ENCODE measurements at places on chromosomes 12 and 14.

DNA sequence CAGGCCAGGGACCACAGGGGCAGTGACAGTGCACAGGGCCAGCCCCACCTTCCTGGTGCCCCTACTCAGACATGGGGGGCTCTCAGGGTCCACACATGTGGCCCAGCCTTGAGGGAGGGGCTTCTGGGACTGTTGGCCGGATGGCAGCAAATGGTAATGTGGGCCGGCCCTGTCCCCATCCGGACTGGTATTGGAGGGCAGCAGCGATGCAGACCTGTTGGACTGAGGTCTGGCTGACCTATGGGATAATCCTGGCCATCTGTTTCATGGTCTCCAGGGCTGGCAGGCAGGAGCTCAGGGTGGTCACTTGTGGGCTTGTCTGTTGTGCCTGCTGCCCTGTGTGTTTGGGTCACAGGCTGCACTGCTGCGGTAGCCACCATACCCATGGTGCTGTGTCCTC, 387.5 kb downstream of the TMEM121 start:
- DNase-seq: no peak

GRCh38 chr12:107921062-107921461, 146.6 kb downstream of the ASCL4 start:
- DNase-seq: no peak

DNA sequence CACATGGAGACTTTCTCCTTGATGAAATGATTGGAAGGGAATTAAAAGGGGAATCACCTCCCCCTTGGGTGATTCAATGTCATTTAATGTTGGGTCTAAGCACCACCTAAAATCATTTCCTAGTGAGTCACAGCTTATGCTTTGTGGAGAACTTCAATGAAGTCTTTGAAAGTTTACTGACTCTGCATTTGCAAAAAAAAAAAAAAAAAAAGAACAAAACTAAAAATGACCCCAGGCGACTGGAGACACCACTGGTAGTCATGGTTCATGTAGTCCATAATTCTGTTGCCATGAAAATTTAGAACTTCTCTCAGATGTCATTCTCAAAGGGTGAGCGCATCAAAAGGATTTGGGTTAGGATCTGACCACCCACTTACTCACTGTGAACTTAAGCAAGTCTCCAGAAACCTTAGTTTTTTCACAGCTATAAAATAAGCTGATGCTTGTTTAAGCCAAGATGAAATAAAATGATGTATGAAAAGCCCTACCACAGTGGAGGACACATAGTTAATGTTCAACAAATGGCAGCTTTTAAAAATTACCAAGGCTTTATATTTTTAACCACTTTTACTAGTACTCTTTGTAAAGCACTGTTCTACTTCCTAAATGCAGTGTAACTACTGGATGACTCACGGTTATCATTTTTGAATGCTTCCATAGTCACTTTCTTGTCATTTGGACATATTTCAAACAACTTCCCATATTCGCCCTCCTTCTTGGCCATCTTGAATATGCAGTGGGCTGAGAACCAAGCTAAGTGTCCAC, 18.1 kb upstream of the KSR2 start:
- no peak for DNase-seq

DNA sequence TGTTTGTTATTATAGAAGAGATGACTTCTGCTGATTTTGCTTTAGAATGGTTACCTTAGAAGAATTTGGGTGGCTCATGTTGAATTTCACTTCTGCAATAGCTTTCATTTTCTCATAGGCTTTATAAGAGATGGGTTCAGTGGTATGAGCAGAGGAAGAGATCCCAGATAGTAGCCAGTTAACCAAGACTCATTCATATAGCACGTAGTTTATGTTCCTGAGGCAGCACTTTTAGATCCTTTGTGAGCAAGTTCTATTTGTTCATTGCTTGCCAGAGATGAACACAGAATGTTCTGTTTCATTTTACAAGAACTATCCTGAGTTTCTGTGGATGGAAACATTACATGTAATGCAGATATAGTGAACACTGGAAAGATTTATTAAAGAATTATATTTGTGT, 32.2 kb downstream of the RAB21 start:
- DNase-seq: no peak

GRCh38 chr14:32602699-32603098, 273.6 kb downstream of the AKAP6 start:
- no peak for DNase-seq

DNA sequence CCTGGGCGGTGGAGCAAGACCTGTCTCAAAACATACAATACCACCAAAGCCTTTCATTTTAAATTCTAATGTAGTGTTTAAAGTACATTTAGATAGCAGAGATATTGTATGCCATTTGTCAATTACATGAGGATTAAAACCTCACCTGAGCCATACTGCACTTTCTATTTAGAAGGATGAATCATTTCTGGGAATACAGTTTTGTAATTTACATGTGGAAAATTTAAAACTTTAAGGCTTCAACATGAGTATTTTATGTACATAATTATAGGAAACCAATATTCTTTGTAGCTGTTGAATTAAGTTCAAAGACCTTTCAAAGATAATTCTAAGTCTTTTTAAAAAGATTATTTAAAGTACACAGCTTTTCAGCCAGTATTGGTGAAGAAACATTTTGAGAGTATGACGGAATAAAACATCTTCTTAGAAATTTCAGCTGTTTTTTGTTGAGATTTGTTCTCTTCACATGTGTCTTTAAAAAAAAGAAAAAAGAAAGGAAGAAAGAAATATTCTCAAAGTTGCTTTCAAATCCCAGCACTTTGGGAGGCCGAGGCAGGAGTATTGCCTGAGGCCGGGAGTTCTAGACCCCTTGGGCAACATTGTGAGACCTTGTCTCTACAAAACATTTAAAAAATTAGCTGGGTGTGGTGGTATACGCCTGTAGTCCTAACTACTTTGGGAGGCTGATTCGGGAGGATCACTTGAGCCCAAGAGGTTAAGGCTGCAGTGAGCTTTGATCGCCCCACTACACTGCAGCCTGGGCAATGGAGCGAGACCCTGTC, 34.5 kb upstream of the CCT2 start:
- no peak for DNase-seq

DNA sequence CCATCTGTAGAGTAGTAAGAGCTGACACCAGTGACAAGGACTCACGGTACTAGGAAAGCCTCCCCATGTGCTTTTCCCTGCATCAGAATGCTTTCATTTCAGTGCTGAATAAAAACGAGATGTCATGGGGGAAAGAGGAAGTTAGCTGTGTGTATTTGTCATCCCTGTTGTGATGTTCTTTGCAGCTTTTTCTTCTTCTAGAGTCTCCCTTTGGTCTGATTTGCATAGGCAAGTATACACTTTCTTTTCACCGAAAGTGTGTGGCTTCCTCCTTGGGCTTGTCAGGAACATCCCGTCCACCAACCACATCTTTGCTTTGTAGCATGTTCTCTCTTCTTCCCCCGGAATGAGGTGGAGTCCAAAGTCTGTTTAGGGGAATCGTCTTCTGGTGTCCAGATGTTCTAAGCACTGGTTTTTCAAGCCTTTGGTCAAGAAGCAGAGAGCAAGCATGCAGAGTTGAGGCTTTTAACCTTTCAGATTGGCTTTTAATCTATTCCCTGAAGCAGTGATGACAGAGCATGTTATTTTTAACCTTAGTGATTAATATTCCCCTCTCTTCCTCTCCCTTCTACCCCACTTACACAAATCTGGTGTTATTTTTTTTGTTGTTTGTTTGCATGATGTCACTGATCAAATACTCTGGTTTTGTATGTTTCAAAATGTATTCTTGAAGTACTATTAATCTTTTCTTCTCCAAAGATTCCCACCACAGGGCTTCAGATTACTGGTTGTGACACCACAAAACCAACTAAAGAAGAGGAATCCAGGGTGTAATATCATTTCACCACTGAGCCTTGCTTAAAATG, 163.4 kb downstream of the SAMD4A start:
- DNase-seq: peak; percentile 12

DNA sequence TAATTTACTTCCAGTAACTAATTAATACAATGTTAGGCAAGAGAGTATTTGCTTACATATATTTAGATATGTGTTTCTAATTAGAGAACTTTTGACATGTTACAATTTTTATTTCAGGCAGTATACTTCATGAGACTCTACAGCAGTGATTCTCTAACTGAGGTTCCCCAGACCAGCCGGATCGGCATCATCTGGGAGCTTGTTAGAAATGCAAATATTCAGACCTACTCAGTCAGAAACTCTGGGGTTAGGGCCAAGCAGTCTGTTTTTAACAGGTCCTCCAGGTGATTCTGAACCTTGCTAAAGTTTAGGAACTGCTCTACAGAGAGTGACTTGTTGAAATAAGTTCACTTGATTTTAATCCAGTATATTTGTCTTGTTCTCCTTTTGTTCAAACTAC, 46.5 kb downstream of the ARID2 start:
- no peak for DNase-seq

- DNase-seq: no peak
These were observed 12.5 kb downstream of the PLD4 start for GRCh38 chr14:104937161-104937560.

- DNase-seq: no peak
These were observed 243.8 kb upstream of the PWP1 start for GRCh38 chr12:107441665-107442300.

GRCh38 chr12:8057839-8058238, 8.3 kb downstream of the C3AR1 start:
- no peak for DNase-seq

- DNase-seq: no peak
These were observed 4.4 kb upstream of the TNFAIP2 start for GRCh38 chr14:103118663-103119404.

DNA sequence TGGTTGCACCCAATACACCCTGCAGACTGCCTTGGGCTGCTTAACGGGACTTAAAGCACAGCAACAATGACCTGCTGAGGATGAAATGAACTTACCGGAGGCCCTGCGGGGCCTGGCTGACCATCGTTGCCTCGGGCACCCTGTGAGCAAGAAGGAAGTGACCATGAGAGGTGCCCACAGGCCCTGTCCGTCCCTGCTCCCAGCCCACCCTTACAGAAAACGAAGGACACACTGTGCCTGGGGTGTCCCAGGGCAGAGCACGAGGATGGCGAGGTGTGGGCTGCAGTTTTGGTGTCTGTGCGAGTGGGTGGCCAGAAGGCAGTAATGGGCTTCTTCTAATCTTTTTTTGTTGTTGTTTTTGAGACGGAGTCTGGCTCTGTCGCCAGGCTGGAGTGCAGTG, 14.6 kb downstream of the COL2A1 start:
- no peak for DNase-seq

DNA sequence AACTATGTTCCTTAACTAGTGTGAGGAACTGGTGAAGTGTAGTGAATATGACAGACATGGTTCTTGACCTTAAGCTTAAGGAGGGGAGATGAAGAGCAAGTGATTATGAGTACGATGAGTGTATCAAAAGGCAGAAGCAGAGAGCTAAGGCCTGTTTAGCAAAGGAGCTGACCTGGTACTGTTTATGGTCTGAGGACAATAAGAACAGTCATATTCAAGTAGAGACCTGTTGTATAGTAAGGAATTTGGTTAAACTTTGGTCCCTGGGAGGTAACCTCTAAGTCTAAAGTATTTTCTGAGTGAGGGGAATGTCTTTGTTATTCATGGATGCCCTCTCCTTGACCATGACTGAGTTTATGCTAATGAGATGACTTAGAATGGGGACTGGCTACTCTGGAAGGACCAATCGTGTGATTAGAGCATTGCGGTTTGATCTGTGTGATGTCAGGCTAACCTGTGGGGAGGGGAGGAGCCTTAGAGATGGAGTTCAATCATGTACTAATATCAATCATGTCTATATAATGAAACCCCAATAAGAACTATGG, 389.3 kb downstream of the BMP4 start:
- no peak for DNase-seq

- DNase-seq: no peak
These were observed 71.7 kb downstream of the KCNC2 start for GRCh38 chr12:75137896-75138295.

DNA sequence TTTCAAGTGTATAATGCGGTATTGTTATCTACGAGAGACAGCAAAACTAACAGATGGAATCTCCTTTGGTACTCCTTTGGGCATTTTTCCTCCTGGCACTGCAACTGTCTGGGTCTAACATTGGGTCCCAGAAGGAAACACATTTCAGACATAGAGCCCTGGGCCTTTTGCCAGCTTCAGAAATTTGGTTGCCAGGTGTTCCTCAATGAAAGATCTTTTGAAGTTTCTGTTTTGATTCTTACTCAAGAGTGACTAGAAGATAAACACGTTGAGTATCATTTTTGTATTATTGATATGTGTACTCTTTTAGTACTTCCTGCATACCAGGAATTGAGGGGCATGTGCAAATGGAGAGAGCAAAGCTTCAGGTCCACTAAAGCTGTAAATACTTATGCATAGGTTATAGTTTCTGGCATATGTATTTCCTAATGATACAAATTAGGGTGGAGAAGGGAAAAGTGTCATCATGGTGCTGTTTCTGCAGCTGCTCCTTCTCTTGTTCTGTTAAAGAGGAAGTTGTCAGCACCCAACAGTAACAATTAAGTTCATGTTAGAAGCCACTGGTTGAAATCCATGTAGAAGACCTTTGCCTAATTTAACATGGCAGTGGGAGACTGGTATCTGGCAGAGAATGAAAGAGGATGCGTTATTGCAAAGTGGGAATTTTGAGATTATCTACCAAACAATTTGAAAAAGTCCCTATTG, 53.5 kb downstream of the SLC38A6 start:
- no peak for DNase-seq

GRCh38 chr12:108950991-108951739, 69.7 kb downstream of the SVOP start:
- peak; percentile 42 for DNase-seq

DNA sequence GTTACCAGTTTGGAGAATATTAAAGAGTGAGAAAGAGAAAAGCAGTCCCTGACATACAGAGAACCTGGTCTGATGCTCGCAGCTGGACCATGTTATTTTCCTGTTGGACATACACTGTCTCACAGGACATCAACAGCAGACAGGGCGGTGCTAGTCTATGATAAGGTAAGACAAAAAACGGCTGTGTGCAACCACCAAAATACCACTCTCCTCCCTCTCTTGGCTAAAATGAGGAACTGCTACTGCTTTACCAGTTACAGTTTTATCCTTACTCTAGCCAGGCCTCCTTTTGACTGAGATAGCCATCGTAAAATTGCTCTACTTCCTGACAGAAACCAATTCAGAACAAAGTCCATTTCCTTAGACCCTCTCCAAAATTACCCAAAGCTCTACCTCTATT, 47.0 kb upstream of the ERGIC2 start:
- no peak for DNase-seq

DNA sequence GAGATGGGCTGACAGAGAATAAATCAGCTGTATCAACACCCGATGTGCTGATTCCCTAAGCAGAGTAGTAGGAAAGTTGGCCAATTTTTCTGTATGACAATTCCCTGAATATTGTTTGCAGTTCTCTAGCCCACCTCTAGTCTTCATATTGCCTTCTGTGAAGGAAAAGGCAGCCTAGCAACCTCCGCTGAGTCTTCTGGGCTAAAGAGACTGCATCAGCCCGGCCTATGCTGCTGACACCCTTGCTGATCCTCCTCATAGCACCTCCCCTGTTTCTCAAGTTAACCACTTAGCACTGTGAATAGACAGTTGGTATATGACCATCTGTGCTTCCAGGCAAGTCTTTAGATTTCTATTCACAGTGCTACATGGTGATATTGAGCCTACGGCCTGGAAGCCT, 161.1 kb upstream of the EGLN3 start:
- DNase-seq: no peak

- no peak for DNase-seq
These were observed 63.1 kb upstream of the RIN3 start for GRCh38 chr14:92450351-92451070.

- DNase-seq: no peak
These were observed 74.3 kb downstream of the MAP3K9 start for GRCh38 chr14:70735043-70735442.

Data from stimulated activated CD4-positive, alpha-beta T cell treated with anti-CD3 and anti-CD28 coated beads, Interleukin-15, amount 100 ng/mL, for 48 hours (primary cell).